NCI-H1436 treated with DMSO at 0.1 percent for 48 hours (cell line): ENCODE measurements at places on chromosomes 1 and 21.
A peak's percentile ranks its signal among the peaks of the same experiment; 100 is the strongest.

- DNase-seq: no peak
Measured at GRCh38 chr21:43603641-43604504, 55.4 kb downstream of the HSF2BP start.

- no peak for DNase-seq
Measured at GRCh38 chr21:33839806-33840205, 75.8 kb downstream of the ATP5PO start.

GRCh38 chr1:203813581-203814341 is 18.3 kb downstream of the ZBED6 start:
- no peak for DNase-seq

GRCh38 chr1:216778737-216779136 is 55.5 kb upstream of the ESRRG start:
- DNase-seq: no peak

GRCh38 chr1:244815600-244816099 is 19.8 kb upstream of the COX20 start:
- no peak for DNase-seq

DNA sequence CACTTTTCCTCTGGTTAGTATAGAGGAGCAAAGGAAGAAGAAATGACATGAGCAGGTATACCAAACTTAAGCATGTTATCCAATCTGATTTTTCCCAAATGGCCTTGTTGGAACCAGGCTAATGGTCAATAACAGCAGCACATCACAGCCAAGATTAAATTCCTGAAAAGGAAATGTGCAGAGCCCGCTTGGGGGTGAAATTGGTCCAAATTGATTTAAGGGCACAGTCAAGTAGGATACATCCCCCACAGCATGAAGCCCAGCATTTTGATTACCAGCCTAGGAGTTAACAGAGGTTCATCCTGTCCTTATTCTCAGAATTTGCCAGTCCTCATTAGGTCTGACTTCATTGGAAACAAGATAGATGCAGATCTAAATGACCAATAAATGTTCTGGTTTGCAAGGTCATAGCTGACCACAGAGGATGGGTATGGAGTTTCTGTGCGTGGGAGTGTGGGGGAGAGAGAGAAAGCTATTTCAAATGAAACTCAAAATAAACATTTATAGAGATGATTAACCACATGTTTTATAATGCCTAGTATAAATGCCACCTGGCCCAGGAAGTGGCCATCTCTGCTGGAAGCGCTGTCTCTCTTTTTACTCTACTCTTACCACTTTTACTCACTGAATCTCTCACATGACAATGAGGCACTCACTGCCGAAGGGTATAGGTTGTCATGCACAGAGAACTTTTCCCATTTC is 38.7 kb downstream of the RGS5 start:
- no peak for DNase-seq

GRCh38 chr1:160340866-160341265 is 2.2 kb downstream of the COPA start:
- DNase-seq: no peak

- DNase-seq: peak; percentile 28
Measured at GRCh38 chr1:152185544-152186391, 26.7 kb upstream of the RPTN start.

DNA sequence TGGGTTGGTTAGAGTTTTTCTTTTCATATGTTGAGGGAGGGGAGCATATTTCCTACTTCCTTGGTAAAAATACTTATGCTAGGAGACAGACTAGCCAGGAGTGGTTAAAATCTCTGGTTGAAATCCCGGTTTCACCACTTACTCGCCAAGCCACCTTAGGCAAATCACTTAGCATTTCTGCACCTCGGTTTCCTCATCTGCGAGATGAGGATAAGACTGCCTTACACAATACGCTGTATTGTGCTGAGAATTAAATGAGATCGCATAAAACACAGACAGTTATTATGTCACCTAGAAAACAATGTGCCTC is 1.4 kb downstream of the IFFO2 start:
- no peak for DNase-seq

GRCh38 chr1:180950321-180950720 is 37.6 kb downstream of the KIAA1614 start:
- no peak for DNase-seq

GRCh38 chr1:203405703-203406438 is 54.9 kb upstream of the FMOD start:
- DNase-seq: no peak

- no peak for DNase-seq
Measured at GRCh38 chr1:72942008-72942407, 659.7 kb upstream of the NEGR1 start.

GRCh38 chr1:47576758-47577115 is 138.9 kb downstream of the FOXD2 start:
- DNase-seq: no peak

DNA sequence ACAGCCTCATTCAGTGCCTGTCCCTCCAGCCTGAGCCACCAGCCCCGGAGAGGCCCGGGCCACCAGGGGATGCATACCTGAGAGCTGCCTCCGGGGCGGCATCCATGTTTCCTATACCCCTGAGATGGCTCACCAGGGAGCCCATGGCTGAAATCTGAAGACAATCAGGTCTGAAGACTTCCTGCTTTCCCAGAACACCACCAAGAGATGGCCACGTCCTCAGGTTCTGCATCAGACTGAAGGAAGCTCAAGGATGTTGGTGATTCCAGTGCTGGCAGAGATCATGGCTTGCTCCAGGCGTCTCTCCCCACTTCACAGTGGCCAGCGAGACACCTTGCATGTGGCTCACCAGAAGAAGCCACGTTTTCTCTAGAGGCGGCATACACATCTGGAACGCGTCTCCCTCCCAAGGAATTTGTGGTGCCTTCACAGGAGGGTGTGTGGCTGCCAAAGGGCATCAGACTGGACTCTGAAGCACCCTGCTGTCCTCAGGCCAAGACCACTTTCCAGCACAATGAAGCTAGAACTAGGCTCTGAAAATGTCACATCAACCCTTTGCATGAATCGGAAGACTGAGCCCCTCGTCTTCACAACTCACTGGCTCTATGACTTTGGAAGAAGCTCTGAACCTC is 170.7 kb upstream of the IRF2BP2 start:
- DNase-seq: no peak

DNA sequence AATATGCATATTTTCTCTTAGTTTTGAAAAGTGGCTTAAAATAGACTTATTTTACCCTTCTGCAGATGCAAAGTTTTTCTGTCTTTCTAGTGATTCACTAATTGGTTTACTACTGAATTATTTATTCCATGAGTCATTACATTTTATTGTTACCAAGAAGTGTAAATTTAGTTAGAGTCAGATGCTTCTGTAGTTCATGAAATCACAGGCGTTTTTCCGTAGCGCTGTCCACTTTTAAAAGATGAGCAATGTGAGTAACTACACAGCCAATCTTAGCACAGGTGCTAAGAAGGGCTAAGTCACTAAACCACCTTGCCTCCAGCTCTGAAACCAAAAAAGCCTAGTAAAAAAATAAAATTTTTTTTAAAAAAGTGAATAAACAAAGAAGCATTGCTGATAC is 24.7 kb downstream of the RGS13 start:
- no peak for DNase-seq

DNA sequence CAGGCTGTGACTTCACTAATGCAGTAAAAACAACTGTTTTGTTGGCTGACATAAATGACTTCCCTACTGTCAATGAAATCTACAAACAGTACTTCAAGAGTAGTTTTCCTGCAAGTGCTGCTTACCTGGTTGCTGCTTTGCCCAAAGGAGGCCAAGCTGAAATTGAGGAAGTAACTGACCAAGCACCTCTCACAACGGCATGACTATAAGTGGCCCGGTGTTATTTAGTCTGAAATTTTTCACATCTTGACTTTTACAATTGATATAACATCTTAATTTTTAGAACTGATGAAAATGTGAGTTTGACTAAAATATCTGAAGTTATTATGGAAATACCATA is 274.9 kb upstream of the NR5A2 start:
- no peak for DNase-seq

- no peak for DNase-seq
Measured at GRCh38 chr1:43437031-43437973, 16.4 kb downstream of the HYI start.

GRCh38 chr1:17831597-17831996 is 76.5 kb downstream of the ACTL8 start:
- DNase-seq: no peak

- DNase-seq: no peak
Measured at GRCh38 chr1:21755067-21755466, 27.9 kb downstream of the USP48 start.

GRCh38 chr1:162080472-162081015 is 11.1 kb downstream of the NOS1AP start:
- DNase-seq: no peak

GRCh38 chr1:151142411-151143056 is 3.9 kb downstream of the SEMA6C start:
- DNase-seq: no peak

DNA sequence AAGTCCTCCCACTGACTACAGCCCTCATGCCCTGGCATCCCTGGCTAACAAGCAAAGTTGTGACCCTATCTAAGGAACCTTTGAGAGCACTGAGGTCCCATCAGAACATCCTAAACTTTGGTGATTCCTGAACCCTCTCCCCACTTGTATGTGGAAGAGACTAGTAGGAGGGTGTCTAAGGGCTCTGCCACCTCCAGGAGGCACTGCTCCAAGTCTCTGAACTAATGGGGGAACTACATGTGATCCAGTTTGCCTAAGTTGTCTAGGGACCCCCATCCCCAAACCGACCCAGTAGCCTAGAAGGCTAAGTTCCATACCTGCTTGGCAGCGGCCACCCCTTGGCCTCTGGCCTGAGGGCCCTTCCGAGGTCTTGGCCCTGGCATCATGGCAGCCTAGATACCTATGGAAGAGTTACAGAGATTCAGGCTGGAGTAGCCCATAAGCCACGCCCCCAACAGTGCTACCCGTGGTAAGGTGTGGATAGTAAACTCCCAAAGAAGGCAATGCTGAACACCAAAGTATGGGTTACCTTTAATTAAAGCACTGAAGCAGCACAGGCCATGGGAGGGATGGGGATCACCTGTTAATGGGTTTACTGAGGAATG is 1.7 kb downstream of the CC2D1B start:
- no peak for DNase-seq

DNA sequence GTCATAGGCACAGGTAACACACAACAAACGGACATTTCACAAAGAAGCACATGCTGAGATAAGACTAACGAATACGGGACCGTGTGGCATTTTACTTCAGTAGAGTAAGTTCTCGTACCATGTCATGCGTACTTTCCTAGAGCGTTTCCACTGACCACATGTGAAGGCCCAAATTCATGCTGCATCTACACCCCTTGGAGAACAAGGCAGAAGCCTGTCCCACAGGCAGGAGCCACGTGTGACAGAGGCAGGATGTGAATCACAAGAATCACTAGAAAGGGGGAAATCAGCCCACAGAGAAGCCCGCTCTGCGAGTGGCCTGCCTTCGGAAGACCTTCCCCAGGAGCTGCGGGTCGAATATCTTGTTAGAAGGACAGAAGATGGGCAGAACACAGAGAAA is 41.8 kb downstream of the URB1 start:
- no peak for DNase-seq

DNA sequence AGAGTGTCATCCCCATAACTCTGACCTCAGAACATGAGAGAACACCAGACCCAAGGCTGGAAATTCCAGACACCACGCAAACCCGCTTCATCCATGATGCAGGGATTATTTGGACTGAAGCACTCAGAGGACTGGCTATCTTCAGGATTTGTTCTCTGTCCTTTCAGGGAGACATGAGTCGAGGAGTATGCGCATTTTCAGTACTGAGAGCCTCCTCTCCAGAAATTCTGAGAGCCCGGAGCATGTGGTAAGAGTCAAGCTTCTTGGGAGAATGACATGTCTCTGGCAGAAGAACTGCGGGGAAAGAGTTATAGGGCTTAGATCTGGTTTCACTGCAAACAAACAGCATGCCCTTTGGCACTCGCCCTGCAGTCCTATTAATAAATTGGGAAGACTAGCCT is 6.9 kb downstream of the LAX1 start:
- no peak for DNase-seq

GRCh38 chr1:181482521-181483284 is 614 bp upstream of the CACNA1E start:
- peak; percentile 2 for DNase-seq

GRCh38 chr21:38925923-38926322 is 120.2 kb downstream of the ETS2 start:
- no peak for DNase-seq

DNA sequence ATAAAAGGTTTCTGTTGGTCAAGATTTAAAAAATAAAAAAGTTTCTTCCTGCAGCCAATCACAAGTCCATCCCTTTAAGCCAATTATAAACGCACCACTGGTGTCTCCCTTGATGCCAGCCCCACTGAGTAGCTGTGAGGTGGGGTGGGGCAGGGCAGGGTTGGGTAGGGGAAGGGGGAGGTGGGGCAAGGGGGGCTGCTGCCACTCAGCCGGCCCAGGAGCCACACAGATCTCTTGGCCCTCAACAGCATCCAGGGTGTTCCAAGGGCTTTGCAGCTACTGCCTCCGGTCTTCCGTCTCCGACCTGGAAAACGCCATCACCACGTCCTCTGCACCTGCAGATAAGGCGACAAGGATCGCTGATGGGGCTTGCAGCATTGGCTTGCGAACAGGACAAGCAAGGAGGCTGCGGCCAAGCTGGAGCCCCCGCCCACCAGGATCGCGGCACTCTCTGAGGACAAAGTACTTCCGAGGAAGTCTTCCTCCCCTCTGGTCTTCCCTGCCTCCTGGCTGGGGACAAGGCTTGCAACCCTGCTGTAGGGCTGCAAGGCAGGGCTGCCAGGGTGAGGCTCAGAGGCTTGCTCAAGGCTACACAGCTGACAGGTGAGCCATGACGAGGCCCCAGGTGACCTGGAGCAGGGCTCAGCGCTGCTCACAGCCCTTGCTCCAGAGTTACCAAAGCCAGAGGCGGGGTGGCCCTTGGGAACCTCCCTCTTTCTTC is 26.8 kb upstream of the CLSTN1 start:
- no peak for DNase-seq

DNA sequence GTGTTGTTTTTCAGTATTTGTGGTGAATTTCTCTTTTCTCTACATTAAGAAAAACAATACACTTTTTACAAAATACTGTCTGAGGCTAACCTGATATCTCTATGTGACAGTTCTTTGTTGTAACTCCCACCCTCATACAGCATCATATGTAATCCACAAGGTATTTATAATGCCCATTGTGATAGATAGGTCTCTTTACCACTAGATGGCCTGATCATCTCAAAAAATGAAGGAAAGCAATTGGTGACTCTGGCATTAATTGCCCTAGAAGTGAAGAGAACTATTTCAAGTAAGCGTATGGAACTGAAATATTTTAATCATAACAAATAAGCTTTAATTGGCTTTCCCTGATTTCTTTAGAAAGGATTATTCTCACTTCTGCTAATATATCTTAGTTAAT is 36.2 kb upstream of the HFM1 start:
- DNase-seq: no peak

DNA sequence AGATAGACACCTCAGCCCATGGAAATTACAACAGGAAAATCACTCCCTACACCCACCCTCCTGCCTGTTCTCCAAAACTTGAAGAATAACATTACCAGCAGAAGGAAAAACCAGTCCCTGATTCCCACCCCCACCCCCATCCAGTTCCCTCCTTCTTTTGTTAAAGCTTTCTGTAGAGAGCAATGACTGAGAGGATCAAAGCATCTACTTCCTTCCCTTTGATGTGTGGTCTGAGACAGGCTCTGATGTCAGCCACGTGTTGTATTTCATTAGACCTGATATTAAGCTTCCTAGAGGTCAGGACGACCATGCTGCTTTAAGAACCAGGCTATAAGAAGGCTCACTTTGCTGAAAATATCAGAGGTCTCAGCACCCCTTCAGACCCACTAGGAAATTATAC is 73.9 kb upstream of the HAO2 start:
- no peak for DNase-seq
